HepG2 (cell line): ENCODE measurements at places on chromosomes 12 and 14. TPM values are rescaled to one million over a fixed set of nuclear protein-coding genes. Genes with fewer than 3 reads are reported as not detected.

ADGRD1 gene
- 0.34 and 0.46 TPM in 2 replicates for total RNA-seq

C14orf132 gene
- total RNA-seq: 0.15 and 0.18 TPM in 2 replicates

CD163 gene
- not detected in 2 replicates for total RNA-seq

TCL1A gene
- not detected in 2 replicates for total RNA-seq

GTF2A1 gene
- 17.5 and 30.1 TPM in 2 replicates for total RNA-seq

KRT79 gene
- not detected in 2 replicates for total RNA-seq

DPY19L2 gene
- total RNA-seq: not detected in 2 replicates

KCNA1 gene
- not detected in 2 replicates for total RNA-seq

TAMALIN gene
- 7.2 and 10.9 TPM in 2 replicates for total RNA-seq

REM2 gene
- total RNA-seq: not detected in 2 replicates

CD69 gene
- not detected in 2 replicates for total RNA-seq

STYK1 gene
- not detected in 2 replicates for total RNA-seq

FOXG1 gene
- total RNA-seq: not detected in 2 replicates

KCNC2 gene
- total RNA-seq: not detected in 2 replicates

STAC3 gene
- total RNA-seq: 0.14 and 0.18 TPM in 2 replicates

GPRC5D gene
- total RNA-seq: not detected in 2 replicates

PKP2 gene
- total RNA-seq: 25.3 and 27.5 TPM in 2 replicates

DIO3 gene
- total RNA-seq: not detected in 2 replicates

CEP170B gene
- total RNA-seq: 4.4 and 8.8 TPM in 2 replicates

ASPG gene
- not detected in 2 replicates for total RNA-seq
